Activated CD4-positive, alpha-beta T cell treated with anti-CD3 and anti-CD28 coated beads, Interleukin-2, amount 50 U/mL, for 1 hour (primary cell): ENCODE measurements at places on chromosomes 1 and 21.
A peak's percentile ranks its signal among the peaks of the same experiment; 100 is the strongest.

DNA sequence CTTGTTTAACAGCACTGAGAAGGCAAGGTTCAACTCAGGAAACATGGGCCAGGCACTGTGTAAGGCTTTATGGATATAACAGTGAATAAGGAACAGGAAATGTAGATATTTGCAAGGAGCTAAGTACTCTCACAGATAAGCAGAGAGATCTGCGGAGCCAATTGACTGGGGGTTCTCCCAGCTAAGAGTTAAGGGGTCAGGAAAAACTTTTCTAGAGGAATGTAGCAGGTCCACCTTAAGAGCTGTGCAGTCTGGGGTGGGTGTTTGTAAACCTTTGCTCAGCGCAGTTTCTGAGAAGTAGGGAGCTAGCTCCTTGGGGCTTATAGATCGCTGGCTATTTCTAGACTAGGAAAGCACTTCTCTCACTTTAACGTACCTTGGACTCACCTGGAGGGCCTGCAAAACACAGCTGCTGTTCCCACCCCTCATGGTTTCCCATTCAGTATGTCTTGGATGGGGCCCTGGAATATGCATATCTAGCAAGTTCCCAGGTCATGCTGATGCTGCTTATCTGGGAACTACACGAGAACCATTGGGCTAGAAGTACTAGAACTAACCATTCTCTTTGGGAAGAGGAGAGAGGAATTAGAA, 51.7 kb downstream of the TLCD4 start:
- no peak for DNase-seq

DNA sequence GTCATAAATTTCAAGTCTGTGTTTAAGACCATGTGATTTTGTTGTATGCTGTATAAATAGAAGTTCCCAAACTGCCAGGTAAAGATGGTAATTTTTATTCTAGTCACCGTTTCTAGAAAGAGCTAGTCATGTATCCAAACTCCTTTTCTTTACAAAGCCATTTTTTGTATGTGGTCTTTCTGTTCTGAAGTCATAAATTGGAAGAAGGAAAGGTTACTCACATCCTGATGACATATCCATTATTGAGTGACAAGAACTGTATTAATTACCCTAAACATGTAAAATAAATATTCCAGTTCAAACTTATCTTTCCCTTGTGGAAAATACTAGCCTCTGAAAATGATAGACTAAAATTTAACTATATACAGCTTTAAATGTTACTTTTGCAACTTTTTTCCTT, 104.7 kb downstream of the POFUT2 start:
- no peak for DNase-seq

DNA sequence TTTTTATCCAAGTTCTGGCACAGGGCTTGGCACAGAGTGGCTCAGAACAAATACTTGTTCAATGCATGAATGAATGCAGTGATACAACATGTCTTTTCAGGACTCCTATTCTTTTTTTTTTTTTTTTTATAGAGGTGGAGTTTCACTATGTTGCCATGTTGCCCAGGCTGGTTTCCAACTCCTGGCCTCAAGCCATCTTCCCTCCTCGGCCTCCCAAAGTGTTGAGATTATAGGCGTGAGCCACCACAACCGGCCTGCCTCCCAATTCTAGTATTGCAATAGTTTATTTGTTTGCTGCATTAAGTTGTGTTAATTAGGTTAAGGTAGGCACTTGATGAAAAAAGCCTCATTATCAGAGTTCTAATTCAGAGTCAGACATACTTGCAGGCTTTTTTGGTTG, 17.9 kb downstream of the UBE4B start:
- DNase-seq = no peak

DNA sequence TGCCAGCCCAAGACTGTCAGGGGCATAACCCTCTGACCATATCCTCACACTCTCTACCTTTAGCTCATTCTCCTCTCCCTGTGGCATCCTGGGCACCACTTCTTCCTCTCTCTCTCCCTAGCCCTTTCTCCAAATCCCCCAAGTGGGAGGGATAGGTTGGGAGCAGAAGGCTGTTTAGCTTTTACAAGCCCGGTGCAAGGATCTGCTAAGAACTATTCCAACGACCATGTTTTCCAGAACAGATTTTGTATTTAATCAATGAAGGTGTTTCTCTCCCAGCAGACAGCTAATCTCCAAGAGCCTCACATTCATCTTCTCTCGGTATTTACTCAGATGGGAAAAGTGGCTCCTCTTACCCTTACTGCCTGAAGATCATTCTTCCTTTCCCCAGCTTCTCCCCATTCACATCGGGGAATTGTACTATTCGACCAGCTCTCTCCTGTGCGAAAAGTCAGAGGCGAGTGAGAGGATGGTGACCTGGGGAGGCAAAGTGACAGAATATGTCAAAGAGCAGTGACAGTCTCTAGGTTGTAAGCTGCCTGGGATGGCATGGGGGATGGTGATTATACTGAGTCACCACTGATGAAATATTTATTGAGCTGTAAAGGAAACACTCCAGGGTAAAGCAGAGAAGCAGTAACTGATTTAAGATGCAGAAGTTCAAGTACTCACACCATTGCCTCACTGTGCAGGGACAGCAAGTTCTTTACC, 47.0 kb upstream of the RBM15 start:
- DNase-seq = no peak

GRCh38 chr1:99886179-99886578, 36.0 kb downstream of the AGL start:
- no peak for DNase-seq

DNA sequence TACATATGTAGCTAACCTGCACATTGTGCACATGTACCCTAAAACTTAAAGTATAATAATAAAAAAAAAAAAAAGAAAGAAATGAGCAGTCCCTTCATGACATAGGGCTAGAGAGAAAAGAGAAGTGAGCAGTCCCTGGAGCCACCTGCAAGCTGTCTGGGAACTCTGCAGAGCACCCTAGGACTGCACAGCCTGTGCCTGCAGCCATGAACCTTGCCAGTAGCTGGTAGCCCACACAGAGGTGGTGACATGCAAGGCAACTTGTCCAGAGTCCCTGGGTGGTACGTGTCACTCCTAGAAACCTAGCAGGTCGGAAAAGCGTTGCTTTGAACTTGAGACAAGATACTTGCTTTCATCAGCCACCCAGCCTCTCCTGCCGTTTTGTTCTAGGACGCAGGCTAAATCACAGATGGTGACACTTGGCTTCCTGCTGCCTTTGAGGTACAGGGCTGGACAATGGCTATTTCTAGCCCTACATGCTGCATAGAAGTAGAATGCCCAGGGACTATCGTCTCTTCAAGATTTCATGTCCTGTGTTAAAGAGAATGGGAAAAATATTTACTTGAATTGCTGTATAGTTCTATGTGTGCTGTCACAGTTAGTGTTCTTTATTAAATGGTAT, 260.9 kb downstream of the LTN1 start:
- DNase-seq = no peak

DNA sequence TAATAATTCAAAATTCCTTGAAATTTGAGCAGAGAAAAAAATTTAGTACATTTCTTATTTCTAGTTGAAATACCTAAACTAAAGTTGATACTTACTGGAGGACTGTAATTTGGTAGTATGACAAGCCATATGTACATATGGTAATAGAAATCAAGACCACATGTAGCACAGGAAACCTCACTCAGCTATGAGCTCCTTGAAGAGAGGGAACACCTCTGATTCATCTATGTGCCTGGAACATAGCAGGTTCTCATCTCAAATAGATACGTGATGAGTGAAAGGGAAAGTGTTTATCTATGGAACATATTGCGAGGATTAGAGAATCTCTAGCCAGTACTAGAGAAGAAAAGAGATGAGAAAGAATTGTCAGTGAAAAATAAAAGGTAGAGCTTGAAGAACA, 47.9 kb upstream of the GNG4 start:
- no peak for DNase-seq

GRCh38 chr1:30816211-30817076, 58.9 kb upstream of the LAPTM5 start:
- DNase-seq = no peak

DNA sequence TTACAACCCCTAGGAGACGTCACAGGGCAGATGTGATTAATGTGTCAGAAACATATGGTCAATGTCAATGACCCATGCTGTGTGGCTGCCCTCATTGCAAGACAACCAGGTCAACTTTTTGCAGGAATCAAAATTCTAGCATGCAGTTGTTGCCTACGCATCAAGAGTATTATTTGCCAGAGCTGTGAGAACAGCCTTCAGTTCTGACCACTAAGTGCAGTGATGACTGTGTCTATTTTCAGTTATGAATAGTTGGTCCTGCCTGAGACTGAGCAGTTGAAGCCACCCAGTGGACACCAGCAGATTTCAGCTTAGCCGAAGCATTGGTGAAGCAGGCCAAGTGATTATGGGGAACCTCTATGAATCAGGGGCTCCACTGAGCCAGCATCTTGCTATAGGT, 47.3 kb downstream of the LYPLAL1 start:
- DNase-seq = no peak

- DNase-seq = peak; percentile 87
Observed at GRCh38 chr1:21270086-21270689, 20.1 kb downstream of the ECE1 start.

DNA sequence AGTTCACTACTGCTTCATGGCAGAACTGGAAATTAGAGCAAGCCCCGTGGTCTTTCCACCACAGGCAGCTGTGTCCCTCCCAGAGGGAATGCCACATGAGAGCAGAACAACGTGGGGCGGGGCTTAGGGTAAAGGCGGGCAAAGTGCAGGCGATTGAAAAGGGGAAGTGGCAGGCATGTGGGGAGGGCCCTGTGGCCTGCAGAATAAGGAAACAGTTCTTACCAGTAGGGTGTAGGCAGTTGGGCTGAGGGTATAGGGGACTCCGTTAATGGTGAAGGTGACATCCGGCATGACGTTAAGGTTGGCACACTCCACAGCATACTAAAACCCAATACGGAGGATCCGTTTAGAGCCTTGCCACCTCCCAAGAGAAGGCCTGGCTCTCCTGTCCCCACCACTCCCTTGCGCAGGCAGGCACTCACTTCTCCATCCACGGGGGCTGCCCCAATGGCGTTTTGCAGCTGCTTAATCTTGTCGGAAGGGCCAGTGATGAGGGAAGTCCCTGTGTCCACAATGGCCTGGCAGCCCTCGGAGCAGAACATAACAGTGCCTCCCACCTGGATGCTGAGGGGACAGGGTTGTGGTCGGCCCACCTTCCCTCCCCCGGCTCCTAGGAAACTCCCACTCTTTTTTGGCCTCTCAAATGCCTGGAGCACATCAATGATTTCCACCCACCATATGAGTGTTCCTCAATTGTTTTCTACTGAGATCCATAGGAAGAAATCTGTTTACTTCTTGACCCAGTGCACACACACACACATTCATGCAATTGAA, 9.1 kb upstream of the RAB7B start:
- no peak for DNase-seq

- DNase-seq = no peak
Observed at GRCh38 chr1:119294199-119294598, 74.4 kb upstream of the HAO2 start.

DNA sequence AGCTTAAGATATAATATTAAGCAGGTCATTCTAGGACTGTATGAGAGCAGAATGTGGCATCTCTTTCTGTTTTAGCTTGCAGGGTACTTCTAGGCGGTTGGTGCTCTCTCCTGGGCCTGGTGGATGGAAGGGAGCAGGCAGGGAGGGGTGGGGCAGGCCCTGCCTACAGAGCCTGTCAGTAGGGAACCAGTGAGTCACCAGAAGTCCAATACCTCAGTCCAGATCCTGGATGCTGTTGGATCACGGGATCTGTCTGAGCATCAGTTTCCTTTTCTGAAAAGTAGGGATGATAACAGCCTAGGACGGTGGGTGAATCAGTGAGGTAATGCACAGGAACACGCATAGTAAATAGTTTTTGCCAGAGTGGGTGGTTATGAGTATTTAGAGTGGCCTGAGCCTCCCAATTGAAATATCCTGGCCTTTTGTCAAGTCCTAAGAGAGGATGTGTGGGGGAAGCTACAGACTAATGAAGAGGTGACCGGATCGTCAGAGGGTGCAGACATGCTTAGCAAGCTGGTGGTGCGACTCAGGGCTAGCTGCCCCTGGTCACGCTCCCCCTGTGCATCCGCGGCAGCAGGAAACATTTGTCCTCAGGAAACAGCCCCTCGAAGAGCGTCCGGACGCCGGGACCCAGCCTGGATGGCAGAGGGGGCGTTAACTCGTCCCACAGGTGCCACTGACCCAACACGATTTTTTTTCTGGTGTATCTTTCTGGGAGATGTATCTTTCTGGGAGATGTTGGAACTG, 23.9 kb downstream of the NAV1 start:
- DNase-seq = no peak

DNA sequence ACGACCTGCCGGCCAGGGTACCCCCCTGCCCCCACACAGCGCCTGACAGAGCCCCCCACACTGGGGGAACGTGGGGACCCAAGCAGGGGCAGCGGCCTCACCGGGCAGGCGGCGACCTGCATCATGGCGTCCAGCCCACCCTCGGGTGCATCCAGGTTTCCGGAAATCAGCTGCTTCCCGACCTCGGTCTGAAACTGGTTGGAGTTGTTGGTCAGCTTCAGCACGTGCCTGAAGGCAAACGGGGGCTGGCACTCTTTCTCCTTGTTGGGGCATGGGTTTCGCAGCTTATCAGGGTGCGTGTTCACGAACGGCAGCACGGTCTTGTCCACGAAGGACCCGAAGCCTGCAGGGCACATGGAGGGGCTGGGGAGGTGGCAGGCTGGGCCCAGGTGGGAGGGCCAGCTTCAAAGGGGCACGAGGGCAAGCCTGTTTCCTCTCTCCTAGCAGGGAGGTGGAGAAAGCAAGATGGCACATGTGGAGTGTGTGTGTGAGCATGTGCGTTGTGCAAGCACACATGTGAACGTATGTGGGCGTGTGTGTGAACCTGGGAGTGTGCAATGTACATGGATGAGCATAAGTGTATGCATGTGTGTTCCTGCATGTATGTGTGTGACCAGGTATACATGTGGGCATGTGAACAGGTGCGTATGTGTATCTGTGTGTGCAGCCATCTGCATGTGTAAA, 19.2 kb downstream of the ITGB2 start:
- no peak for DNase-seq

GRCh38 chr1:26986658-26987057, 6.8 kb upstream of the TRNP1 start:
- no peak for DNase-seq

DNA sequence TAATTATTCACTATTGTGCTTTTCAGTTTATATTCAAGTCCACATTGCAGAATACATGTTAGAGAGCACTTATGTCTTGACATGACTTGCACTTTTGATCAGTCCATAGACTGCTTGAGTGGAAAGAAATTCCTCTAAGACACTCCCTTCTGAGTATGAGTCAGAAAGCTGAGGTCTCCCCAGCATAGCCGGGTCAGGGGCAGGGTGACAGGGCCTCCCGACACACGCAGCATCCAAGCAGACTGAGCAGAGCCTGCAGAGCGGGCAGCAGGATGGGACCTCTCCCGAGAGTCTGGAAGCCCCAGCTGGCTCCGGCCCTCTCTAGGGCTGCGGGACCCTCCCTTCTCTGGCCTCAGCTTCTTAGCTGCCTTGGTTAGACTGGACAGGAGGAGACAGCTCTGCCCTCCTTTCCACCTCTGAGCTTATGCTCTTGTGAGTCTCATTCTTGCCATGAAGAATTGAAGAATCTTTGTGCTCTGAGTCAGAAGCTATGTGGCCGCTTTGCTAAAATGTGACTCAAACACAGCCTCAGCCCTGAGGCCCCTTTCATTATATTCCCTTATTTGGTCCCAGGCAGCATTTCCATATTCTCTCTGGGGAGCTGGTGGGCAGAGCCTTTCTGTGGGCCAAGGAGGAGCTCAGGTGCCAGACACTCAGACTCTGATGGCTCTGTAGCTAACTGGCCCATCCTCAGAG, 11.2 kb upstream of the CAPN2 start:
- no peak for DNase-seq
